ENCODE measurements at places on chromosomes 2 and 18.

DNA sequence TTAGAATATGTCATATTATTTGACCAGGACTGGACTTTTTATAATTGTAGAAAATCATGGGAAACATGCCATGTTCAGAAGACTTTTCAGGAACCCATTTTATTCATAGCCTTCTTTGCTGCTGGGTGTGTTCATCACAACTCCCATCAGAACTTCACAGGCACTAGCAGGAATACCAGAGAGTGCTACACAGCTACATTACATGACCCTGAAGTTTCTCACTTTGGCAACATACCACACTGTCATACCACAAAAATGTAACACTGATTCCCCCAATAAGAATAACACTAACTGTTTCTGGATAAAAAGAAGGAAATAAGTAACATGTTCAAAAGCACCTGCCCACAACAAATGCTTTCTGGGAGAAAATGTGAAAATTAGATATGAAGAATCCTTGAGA lies 405.4 kb downstream of the CDH2 start:
- no peak for DNase-seq

- peak; percentile 37 for DNase-seq
Measured at GRCh38 chr18:51621113-51621863, 423.8 kb upstream of the MEX3C start.

DNA sequence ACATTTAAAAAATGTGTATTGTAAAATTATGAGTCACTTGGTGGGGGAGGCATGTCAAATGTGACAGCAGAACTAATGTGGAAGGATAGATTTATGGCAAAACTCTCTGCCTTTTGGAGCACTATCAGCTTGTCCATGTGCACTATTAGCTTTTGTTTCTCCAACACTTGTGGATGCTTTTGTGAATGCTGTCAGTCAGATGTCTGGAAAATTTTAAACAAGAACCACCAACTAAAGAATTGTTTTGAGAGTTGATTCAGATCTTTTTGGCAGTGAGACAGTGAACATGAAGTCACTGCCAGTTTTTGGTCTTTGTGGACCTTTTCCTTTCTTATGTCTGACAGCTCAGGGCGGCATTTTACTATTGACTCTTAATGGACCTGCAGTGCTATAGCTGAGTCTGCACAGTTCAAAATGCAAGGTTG lies 72.4 kb downstream of the KIAA1328 start:
- DNase-seq, result no peak

GRCh38 chr2:241975593-241976284 lies 106.2 kb downstream of the RTP5 start:
- peak; percentile 76 for DNase-seq

DNA sequence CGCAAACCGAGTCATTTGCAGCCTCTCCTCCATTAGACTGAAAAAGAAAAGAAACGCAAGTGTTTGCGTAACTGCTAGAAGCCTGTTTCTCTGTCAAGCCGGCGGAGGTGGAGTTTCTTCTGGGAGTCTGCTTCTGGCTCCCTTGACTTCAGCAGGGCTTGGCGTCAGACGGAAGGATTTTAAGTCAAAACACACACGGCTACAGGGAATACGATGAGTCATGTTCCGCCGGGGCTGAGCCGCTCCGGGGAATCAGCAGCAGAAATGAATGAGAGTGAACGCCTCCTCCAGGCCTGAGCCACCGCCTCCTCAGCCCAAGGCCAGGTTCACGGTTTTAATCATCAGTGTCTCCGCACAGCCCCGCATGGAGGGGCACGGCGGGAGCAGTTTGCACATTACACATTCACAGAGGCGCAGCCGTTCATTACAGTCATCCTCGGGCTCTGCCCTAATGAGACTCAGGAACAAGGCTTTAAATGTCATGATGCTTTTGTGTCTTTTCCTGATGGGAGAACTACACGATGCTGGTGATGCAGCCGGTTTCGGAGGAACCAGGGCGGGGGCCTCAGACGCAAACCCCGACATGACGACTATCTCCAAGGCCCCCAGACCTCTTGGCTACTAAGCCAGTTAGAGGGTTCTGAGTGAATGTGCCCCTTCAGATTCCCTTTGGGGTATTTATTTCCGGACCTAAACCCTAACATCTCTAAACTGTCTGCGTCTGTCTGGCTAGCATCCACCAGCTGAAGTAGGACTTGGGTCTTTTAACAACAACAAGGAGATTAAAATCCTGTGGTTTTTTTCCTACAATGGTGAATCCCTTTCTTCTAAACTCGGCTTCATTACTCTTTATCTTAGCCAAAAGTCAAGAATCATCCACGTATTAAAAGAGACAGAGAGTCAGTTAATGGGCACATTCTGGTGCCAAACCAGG lies 11.1 kb upstream of the SCG2 start:
- peak; percentile 98 for DNase-seq

- no peak for DNase-seq
Measured at GRCh38 chr18:39434223-39434920, 1868.8 kb upstream of the CELF4 start.

DNA sequence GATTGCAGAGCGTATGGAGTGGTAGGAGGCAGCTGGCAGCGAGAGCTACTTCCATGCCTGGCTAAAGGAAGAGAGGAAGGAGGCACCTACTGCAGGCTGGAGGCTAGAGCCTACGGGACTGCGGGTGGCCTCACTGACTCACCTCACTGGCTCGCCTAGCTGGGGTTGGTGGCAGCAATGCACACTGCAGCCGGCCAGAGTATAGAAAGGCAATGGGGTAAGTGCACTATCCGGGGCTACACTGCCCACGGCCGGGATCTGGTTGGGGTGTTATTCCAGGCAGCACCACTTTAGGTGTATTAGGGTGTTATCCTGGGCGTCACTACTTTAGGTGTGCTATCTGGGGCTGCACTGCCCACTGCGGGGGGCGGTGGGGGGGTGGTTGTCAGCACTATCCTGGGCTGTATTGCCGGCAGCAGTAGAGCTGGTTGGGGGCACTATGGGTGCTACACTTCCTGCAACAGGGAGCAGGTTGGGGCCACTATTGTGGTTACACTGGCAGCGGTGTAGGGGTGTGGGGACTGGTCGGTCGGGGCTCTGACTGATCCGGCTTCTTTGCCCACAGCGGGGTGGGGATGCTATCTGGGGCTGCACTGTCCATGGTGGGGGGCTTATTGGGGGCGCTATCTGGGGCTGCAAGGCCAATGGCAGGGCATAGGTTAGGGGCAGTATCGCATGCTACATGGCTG lies 33.3 kb upstream of the ANKRD62 start:
- no peak for DNase-seq

DNA sequence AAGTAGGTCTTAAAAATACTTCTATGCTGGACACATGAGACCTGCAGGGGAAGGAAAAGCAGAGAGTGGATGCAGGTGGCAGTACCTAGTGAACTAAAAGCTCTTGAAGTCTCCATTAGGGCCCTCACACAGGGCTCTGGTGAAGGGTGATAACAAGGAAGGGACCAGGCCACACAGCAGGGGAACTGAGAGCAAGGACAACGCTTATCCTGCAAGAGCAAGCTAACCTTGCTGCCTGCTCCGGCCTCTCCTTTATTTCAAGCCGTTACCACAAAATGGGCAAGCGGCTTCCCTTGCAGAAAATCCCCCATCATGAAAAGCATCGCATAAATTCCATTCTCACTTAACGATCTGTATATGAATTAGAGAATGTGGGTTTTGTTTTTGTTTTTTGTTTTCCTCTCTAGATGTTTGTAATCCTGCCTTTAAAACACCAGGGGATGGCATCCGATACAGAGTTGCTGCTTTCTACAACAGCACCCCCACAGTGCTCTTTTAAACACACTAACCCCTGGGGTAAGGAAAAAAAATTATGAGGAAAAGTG lies 64.5 kb downstream of the CACNB4 start:
- DNase-seq, result no peak

DNA sequence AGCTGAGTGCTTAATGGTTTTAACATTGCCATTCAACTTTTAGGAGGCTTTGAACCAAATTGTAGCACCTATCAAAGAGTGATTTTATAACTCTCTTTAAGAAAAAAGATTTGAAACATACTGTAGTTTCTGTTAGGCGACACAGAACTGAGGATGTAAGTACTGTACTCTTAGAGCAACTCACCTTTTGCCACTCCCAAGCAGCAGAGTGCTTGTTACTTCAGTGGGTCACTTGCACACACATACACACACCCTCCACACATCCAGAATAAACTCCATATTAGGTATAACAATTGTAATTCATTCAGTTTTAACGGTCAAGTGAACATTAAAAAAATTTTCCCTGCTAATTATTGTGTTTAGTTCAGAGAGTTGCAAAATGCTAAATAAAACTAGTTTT lies 118.3 kb downstream of the CAMKMT start:
- no peak for DNase-seq

DNA sequence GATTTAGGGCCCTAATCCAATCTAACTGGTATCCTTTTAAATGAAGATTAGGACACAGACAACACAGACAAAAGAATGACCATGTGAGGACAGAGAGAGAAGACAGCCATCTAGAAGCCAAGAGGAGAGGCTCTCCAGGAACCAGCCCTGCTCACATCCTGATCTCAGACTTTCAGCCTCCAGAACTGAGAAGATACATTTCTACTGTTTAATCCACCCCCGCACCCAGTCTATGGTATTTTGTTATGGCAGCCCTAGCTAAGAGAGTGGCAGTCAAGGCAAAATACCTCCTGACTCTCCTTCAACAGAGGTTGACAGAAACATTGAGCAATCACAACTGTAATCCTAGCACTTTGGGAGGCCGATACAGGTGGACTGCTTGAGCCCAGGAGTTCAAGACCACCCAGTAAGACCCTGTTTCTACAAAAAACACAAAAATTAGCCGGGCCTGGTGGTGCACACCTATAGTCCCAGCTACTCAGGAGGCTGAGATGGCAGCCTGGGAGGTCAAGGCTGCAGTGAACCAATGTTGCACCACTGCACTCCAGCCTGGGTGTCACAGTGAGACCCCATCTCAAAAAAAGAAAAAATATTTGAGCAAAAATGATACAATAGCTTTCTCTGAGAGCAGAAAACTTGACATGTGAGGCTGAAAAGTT lies 34.7 kb downstream of the WDR33 start:
- DNase-seq, result no peak

DNA sequence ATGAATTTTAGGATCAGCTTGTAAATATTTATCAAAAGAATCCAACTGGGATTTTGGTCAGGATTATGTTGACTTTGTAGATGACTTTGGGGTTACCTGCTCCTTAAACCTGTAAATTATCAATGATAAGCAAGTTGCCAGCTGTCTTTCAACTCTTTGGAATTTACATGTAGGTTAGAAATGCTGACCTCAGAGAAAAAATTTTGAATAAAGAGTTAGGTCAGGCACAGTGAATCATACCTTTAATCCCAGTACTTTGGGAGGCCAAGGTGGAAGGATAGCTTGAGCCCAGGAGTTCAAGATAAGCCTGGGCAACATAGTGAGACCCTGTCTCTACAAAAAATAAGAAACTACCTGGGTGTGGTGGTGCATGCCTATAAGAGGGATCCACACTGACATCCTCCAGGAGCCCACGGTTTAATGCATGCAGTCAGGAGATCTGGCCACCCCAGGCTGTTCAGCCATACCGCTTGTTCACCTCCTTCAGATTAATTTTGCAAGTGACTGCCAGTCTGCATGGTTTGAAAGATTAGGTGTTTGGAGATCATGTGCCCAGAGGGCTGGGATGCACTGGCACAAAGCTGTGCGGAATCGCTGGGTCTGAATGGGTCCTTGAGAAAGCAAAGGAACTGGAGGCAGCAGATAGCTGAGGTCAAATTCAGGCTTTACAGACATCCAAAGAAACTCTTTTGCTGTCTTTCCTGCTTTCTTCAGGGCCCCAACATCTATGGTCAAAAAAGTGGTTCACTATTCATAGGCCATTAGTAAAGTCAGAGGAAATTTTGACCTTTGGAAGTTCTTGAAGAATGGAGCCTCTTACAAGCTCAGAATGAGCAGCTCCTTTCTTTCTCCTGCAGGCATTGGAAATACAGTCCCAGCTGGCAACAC lies 83.4 kb upstream of the TXNDC2 start:
- no peak for DNase-seq

Data from umbilical cord (tissue), 2 donors.